ENCODE measurements at places on chromosomes 12 and 14.

DNA sequence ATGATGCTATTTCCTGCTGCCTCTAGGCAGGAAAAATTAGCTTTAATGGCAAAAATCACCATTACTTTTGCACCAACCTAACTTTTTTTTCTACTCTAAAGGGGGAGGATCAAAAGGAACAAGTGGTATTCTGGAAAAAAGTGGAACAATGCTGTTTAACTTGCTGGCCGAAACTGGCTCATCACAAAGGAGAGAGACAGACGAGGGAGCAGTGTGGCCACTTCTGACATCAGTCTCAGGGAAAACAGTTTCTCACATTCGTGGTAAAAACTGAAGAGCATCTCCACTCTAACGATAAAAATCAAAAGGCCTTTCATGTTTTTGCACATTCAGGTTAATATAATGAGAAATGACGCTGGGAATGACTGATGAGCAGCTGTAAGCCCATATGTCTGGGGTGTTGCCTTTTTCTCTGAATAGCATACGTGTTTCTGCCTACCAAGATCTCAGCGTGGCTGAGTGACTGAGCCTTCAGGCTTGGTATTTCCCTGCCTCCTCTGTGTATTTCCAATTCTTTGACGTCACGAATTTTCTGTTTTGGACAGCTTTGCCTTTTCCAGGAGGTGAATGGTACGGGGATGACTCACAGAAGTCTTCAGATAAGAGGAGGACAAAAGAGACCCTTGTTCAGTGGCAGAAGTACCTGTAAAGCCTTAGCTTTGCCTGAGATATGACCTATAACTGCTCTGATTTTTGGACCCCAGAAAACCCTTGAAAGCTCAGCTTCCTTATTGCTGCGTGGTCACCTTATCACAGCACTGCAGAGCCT is 358.8 kb downstream of the GLT1D1 start:
- no peak for DNase-seq

DNA sequence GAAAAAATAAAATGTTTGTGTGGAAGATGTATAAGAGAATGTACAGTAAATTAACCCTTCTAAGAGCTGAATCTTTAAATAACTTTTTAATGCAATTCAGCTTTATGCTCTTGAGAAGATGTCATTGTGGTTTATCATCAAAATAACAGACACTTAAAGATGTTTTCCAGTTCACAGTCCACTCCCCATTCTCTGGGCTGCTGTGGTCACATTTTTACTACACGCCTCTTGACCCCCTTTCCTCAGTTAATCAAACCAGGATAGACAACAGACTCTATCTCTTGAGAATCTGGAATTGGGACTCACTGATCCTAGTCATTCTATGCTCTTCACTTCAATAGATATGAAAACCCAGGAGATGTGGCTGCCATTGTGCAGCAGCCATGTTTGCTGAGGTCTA is 24.7 kb upstream of the OR6J1 start:
- no peak for DNase-seq

DNA sequence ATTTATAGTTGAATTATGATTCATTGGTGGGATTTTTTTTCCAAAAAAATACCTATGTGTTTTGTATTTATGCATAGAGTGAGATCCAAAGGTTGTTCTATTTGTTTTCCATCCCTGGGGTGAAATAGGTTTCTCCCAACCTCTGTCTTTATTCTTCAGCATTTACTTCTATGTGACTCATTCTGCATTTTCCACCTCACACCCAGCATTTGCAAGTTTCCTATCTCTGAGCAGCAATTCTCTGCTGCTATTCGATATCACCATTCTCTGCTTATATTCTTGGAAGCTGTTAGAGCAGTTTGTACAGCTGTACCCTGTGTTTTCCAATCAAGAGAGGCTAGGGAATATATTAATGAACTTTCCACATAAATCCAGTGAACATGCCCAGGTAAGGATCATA is 538.9 kb downstream of the SNAPC1 start:
- DNase-seq, result no peak

GRCh38 chr12:65308006-65308405 is 29.5 kb downstream of the MSRB3 start:
- DNase-seq, result no peak

DNA sequence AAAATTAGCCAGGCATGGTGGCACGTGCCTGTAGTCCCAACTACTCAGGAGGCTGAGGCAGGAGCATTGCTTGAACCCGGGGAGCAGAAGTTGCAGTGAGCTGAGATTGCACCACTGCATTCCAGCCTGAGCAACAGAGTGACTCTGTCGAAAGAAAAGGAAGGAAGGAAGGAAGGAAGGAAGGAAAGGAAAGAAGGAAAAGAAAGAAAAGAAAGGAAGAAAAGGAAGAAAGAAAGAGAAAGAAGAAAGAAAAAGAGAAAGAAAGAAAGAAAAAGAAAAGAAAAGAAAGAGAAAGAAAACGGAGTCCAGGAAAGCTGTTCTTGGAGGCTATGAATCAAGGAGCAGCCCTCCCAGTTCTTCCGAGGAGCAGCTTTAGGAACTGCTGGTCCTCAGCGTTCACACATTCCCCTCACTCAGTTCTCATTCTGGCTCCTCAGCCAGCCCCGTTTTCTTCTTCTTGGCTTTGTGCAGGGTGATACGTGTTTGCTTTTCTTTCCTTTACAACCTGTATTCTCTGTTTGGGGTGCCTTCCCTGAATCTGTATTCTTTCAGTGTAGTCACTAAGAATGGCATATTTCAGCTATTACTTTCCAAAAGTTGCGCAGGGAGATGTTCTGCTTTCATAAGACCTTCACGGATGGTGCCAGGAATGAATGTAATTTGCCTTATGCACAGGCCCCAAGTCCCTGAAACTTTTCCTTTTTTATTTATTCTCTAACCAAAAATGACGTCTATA is 12.2 kb downstream of the FBXL14 start:
- DNase-seq, result no peak

DNA sequence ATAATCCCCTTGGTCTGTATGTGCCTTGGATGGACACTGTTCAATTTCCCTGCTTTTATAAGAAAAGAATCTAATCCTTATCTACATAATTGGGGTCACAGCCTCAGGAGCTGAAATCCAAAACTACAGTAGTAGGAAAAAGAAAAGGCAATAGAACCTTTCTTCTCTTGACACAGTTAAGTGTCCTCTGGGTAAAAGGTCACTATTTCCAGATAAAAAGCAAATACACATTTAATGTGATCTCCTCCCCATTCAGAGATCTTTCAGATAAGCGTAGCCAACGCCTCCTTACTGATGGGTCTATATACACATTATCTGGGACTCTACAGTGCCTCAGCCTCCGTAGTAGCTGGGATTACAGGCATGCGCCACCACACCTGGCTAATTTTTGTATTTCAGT is 73.4 kb downstream of the CLIP1 start:
- no peak for DNase-seq
